ENCODE measurements at places on chromosomes 12 and 14.

DNA sequence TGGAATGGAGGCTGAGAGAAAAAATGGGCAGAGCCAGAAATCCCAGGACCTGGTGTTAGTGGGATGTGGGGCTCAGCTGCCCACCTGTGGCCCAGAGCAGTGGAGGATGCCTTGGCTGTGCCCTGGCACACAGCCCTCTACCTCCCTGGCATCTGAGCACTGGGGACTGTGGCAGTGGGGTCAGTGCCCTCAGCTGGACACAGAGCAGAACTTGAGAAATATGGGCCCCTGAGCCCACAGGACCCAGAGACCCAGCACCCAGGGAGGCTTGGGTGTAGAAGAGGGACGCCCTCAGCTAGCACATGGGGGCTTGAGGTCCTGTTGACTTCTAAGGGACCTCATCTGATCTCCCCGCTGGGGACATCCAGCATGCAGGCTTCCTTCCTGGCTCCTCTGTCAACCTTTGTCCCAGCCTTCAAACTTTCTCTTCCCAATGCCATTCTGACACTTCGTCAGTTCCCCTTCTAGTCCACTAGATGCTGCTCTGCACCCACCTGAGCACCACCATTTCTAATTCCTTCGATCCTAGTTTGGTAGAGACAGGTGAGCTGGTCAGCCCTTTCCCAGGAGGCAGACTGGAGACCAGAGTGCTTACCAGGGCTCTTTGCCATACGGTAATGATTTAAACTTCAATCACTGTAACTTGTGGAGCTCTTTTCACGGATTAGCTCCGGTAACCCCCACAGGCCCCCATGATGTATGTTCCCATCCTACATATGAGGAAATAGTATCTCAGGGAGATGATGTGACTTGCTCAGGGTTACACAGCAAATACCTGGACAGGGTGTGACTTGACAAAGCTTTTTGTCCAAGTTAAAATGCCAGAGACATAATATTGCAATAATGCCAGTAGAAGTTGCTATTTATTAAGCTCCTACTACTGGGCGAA is 143.7 kb downstream of the ASCL4 start:
- DNase-seq: no peak

DNA sequence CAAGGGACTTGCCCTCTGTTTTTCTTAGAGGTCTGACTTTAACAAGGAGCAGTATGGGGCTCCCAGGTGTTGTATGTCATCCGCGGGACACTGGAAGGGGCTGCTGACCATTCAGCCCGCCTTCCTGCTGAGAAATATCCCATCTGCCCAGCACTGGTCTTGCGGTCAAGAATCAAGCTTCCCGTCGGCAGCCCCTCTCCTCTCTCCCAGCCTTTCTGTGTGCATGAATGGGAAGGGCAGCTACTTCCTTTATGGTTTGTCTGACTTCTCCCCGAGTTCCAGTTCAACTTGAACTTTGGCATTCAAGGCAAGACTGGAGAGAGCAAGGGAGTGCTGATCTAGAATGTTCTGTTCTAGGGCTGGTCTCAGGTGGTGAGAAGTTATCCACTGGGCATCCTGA is 51.5 kb downstream of the PSMA6 start:
- no peak for DNase-seq

- no peak for DNase-seq
Measured at GRCh38 chr14:44795725-44796124, 166.0 kb downstream of the KLHL28 start.

GRCh38 chr14:102672410-102672960 is 80.0 kb downstream of the RCOR1 start:
- no peak for DNase-seq

DNA sequence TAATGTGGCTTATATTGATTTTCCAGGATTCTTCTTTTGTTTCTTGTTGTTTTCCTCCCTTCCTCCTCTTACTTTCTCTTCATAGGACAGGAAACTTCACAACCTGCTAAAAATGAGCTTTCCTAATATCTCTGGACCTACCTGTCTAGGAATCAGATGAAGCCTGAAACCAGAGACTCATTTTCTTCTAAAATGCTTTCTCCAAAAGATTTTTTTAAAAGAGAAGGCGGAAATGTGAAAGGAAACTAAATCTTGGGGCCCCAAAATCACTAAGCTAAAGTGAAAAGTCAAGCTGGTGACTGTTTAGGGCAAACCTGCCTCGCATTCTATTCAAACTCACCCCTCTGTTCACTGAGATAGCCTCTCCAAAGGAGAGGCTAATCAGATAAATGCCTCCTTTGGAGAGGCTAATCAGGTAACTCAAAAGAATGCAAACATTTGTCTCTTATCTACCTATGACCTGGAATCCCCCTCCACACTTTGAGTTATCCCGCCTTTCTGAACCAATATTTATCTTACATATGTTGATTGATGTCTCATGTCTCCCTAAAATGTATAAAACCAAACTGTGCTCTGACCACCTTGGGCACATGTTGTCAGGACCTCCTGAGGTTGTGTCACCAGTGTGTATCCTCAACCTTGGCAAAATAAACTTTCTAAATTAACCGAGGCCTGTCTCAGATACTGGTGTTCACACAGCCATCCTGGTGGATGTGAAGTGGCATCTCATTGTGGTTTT is 72.7 kb upstream of the HECTD1 start:
- DNase-seq: no peak

DNA sequence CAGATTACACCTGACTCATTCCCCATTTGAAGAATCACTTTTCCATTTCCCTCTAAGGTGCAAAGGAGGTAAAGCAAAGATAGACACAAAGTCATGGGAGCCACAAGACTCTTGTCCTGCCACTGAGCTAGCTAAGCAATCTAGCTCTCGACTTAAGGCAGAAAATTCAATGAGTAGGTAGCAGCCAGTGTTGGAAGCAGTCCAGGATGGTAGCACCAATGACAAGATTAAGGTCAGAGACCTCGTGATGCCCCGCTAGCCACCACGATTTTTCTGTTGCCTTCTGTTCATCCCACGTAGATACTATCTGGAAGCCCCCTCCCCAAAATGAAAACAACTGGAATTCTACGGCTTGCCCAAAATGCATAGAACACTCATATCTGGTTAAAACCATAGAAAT is 1.4 kb downstream of the VAMP1 start:
- no peak for DNase-seq

- DNase-seq: no peak
Measured at GRCh38 chr12:6963016-6963731, 7.3 kb downstream of the PHB2 start.
